ENCODE measurements at places on chromosomes 1 and 21.

DNA sequence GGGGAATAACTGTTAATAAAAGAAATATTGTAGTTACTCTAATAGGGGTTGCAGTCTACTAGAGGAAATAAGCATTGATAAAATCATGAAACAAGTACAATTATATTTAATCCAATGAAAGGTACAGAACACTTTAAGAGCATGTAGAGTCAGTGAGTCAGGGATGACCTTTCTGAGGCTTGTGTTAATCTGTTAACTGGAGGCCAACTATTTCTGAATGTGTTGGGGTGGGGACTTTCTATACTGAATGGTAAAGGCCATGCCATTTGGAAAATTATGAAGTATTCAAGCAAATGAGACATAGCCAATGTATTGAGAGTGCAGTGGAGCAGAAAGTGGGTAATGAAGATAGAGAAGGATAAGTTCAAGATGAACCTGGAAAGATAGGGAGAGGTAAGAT, 646.2 kb downstream of the ADGRL2 start:
- DNase-seq = no peak

GRCh38 chr1:221641811-221642210, 100.1 kb downstream of the DUSP10 start:
- no peak for DNase-seq

DNA sequence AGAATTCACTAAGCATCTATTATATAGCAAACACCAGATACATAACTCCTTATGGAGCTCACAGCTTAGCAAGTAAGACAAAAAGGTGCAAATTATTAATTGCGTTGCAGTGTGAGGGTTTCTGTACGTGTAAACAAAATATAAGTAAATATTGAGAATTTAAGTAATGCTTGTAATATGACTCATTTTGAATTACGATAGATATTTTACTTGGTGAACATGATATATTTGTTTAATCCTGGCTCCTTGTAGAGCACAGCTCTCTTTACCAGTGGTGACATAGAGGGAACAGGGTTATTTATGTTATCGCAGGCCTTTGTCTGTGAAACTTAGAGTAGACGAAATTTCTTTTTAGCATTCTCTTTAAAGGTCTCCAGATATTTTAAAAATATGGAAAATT, 36.4 kb downstream of the LYPLAL1 start:
- DNase-seq = no peak

GRCh38 chr1:233121947-233122559, 171.6 kb downstream of the NTPCR start:
- DNase-seq = no peak

- DNase-seq = no peak
These were observed 12.7 kb upstream of the AIM2 start for GRCh38 chr1:159089184-159089791.

DNA sequence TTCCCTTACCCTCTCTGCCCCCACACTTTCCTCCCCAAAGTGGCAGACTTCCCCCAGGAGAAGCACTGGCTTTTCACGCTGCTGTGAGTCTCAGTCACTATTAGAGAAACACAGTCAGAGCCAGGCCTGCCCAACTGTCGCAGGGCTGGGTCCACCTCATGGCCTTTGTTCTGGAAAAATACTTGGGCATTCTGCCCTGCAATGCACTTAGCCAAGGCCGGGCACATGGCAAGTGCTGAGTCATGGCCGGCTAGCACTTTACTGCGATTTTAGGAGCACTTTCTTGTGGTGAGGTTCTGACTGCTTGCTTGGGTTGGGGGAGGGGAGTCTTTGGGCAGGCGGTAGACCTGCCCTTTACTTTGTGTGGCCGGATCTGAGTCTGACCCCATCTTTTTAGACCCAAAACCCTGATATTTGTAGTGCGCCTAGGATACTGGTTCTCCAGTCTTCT, 7.7 kb downstream of the EPHX1 start:
- peak; percentile 96 for DNase-seq

GRCh38 chr1:21335088-21335691, 44.9 kb upstream of the ECE1 start:
- DNase-seq = no peak

- DNase-seq = peak; percentile 42
These were observed 35.7 kb upstream of the VAV3 start for GRCh38 chr1:108000620-108001111.

- no peak for DNase-seq
These were observed 12.0 kb downstream of the NCAM2 start for GRCh38 chr21:21010228-21010627.

- no peak for DNase-seq
These were observed 882.6 kb downstream of the LTN1 start for GRCh38 chr21:28110074-28110473.

- DNase-seq = no peak
These were observed 340.6 kb downstream of the SRGAP2C start for GRCh38 chr1:121525355-121525754.

DNA sequence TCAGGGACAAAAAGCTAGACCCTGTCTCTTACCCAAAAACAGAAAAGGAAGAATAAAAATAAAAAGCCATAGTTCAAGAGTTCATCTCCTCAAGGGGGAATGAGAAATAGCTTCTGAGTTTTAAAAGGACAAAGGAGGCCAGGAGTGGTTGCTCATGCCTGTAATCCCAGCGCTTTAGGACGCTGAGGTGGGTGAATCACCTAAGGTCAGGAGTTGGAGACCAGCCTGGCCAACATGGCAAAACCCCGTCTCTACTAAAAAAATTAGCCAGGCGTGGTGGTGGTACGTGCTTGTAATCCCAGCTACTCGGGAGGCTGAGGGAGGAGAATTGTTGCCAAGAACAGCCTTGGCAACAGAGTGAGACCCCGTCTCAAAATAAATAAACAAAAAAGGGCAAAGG, 38.6 kb upstream of the CPLANE2 start:
- DNase-seq = no peak

GRCh38 chr21:34354836-34355235, 9.0 kb upstream of the KCNE2 start:
- no peak for DNase-seq

DNA sequence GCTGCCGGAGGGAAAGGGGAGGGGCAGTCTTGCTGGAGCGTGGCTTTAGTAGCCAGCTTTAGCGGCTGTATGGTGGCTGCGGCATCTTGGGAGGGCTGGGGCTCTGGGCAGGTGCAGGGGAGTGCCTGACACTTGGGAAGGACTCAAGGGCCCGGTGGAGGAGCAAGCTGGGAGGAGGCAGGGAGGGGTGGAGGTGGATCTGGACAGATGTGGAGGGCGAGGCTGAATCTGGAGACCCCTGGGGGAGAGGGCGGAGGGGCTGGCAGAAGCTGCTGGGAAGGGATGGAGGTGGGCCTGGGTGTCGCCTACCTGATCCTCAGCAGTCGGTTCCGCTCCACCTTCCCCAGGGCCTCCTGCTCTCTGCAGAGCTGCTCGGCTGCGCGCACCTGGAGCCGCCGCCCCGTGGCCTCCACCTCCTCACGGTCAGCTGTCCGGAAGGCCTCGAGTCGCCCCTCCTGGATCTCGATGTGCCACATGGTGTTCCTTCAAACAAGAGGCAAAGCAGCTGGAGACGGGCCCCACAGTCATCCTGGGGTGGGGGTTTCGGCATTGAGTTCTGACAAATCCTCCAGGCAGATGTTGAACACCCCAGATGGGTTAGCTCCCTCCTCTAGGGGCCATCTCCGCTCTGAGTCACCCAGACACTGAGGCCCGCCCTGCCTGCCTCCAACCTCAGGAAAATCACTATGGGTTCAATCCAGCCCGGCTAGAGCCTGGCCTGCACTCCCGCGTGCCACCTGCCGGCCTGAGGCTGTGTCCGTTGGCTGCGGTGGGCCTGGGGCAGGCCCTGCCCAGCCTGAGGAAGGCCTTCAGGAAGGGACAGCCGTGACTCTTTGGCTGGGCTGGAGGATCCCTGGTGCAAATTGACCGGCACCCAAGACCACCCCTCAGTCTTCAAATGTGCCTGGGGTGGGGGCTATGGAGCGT, 29.6 kb downstream of the CFAP74 start:
- DNase-seq = no peak

- DNase-seq = peak; percentile 95
These were observed 41.6 kb upstream of the AGL start for GRCh38 chr1:99808391-99809115.

DNA sequence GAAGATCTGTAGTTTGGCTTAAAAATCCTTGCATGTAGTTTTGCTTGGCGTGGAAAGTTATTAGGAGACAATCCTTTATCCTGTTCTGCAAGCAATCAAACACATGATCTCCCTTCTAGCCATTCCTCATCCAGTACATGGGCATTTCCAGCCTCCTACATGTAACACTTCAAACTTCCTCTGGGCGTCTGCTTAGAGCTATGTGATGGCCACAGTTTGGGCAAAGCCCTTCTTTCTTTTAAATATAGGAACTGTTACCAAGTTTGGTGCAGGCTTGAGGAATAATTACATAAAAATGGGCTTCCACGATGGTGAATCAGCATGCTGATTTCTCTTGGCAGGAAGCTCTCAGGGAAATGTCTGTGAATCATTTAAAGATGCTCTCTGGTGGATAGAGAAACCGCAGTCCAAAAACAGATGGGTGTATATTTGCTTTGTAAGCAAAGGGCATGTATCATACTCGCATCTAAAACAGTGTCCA, 176.9 kb upstream of the FMN2 start:
- DNase-seq = peak; percentile 94

DNA sequence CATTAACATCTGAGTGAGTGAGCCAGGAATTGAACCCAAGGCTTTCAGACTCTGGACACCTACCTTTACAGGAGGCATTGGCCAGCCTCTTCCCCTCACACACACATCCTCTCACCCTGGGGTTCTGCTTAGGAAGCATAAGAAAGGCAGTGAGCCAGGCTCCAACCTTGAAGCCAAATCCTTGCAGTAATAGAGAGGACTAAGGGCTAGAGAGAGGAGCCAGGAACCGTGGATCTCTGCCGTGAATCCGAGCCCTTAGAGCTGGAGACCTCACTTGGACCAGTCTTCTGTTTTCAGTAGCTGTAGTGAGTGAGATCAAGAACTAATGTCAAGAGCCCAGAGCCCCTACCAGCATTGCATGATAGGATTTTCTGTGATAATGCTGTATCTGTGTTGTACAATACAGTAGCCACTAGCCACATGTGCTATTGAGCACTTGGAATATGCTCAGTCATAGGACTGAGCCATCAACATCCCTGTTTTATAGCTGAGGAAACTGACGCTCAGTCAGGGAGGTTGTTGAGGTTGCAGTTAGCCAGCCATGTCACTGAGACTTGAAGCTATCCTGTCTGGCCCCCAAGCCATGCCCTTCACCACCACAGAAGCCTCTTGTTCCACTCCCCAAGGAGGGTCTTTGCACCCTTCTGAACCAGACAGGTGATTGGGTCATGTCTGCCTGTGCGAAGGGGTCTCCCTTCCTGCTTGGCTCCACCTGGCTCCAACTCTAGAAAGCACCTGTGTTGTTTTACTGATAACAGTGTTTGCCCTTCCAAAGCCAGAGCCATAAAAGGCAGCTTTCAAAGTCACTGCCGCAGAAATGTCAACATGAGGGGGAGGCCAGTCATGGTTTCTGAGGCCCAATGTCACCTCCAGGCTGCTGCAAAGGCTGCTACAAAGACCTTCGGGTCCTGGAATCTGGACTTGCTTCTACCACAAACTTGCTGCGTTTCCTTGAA, 101.1 kb upstream of the JUN start:
- DNase-seq = no peak

DNA sequence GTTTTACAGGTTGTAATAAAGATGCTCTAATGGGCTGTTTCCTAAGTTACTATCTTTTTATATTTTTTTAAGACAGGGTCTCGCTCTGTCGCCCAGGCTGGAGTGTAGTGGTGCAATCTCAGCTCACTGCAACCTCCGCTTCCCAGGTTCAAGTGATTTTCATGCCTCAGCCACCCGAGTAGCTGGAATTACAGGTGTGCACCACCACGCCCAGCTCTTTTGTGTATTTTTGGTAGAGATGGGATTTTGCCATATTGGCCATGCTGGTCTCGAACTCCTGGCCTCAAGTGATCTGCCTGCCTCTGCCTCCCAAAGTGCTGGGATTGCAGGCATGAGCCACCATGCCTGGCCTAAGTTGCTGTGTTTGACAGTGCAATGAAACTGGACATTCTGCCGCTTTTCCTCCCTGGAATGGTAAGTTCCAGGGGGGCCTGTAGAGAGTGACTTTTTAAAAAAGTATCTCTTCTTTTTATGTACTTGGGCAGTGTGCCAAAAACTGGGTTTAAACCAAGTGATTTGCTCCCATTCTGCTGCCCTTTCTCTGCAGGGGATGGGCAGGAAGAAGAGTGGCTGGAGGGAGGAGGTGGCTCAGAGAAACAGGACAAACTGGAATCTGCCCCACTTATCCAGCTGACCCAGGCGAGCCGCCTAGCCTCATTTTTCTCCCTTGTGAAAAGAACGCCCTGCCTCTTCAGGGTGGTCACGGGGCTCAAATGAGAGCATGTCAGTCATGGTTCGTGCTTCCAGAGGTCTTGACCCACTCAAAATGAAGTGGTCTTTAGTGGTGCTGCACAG, 2.3 kb downstream of the SLC37A1 start:
- peak; percentile 6 for DNase-seq

DNA sequence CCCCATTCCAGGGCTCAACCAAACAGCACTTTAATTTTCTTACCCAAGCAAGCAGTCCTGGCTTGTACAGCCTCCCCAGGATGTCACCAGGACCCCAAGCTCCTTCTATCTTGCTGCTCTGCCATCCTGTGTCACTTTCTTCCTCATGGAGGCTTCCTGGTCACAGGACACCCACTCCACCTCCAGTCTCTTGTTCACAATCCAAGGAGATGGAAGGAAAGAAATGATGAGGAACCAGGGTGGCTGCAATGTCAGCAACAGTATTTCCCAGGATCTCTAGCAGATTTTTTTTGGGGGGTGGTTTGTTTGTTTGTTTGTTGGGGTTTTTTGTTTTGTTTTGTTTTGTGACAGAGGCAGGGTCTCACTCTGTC, 58.9 kb downstream of the RIPK4 start:
- DNase-seq = no peak

DNA sequence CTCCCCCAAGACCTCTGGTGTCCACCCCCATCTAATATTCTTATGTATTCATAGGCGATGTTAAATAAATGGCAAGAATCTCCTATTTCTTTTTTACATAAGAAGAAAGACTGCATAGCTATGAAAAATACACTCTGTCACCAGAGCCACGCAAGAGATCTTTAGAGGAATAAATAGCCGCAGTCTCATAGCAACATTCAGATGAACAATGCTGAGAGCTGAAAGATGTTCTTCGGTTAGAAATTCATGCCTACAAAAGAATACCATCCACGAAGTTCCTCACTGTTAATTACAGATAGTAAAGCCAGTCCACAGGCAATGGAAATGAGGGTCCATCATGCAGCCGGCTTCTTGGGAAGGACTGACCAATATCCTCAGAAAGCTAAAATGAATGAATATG, 76.0 kb upstream of the SOD1 start:
- DNase-seq = no peak

DNA sequence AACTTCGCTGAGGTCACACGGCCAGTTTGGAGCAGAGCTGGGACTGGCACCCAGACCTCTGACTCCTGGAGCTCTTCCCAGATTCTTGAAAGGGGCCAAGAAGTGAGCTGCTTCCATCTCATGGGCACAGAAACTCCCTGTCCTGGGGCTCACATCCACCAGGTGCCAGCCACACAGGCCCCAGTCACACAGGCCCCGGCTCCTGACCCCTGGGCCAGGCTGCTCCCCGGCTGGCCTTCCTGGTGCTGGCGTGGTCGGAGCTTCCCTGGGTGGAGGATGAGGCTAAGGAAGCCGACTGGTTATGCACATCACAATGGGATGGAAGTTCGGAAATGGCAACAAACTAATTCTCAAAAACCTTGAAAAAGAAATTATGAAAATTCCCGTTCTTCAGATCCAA, 3.0 kb upstream of the GABRD start:
- DNase-seq = no peak

Measured in GM23248 (cell line).